H9 (cell line): ENCODE measurements at places on chromosomes 3 and 15. TPM values are rescaled to one million over a fixed set of nuclear protein-coding genes. Genes with fewer than 3 reads are reported as not detected.

GRCh38 chr15:74988007-74988800 is 7.2 kb upstream of the SCAMP5 start:
- peak; percentile 73 for DNase-seq

CIDEC gene
- not detected in 2 replicates for total RNA-seq

- DNase-seq, result no peak
These were observed 24.6 kb downstream of the AQR start for GRCh38 chr15:34944936-34945335.

KCNAB1 gene
- total RNA-seq, result 3.7 and 5.2 TPM in 2 replicates

DNA sequence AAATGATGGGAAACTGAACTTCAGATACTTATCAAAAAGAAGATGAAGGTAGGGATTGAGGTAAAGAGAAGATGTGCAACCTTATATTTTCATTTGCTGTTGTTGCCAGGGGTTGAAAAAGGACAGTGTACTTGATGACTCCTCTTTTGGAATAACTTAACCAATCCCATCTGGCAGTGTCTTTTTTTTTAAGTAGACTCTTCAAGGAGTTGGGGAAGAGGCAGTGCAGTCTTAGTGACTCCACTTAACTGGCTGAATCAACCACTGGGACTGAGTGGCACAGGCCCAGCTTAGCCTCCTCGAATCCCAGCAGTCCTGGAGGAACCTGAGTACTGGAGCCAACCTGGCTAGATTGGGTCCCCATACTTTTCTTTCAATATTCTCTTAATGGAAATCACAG is 27.3 kb upstream of the FILIP1L start:
- no peak for DNase-seq

DNA sequence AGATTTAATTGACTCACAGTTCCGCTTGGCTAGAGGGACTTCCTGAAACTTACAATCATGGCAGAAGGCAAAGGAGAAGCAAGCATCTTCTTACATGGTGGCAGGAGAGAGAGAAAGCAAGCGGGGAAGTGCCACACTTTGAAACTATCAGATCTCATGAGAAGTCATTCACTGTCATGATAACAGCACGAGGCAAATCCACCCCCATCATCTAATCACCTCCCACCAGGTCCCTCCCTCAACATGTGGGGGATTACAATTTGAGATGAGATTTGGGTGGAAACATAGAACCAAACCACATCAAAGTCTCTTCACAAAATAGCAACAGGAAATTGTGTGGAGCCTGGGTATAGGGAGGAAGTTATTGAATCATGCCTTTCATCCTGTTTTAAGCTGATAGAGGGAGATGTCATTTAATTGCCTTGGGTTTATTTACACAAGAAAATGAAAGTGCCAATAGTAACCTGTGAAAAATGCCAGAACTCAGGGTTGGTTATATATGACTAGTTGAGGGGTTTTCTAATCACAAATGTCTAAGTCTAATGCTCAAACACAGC is 624.8 kb upstream of the LMCD1 start:
- DNase-seq, result no peak

DNA sequence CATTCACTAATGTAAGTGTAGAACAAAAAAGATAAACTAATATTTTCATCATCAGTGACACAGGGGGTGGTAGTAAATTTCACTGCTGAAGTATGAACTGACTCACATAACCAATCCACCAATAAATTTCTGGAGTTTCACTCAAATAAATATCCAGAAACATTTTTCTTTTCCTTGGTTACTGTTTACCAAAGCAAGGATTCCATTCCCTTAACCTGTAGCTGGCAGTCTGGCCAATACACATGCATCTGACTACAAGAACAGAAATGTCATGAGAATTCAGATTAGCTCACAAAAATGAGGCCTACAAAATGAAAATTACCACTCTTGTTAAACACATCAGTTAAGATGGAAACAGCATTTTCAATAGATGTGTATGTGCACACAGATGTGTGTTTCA is 80.3 kb downstream of the STAG1 start:
- no peak for DNase-seq

GRCh38 chr15:75454471-75455378 is 3.2 kb upstream of the SIN3A start:
- DNase-seq, result peak; percentile 65

SAMD7 gene
- total RNA-seq, result not detected in 2 replicates

SMC4 gene
- 120 and 130 TPM in 2 replicates for total RNA-seq

NTRK3 gene
- total RNA-seq, result 2.4 and 2.5 TPM in 2 replicates

- DNase-seq, result no peak
These were observed 146.5 kb downstream of the LRRK1 start for GRCh38 chr15:101065570-101066221.

- DNase-seq, result no peak
These were observed 65.4 kb downstream of the GBE1 start for GRCh38 chr3:81696090-81696489.

GRCh38 chr3:179613807-179614206 is 9.2 kb downstream of the NDUFB5 start:
- no peak for DNase-seq

- no peak for DNase-seq
These were observed 66.0 kb downstream of the TRIM69 start for GRCh38 chr15:44802336-44802735.

- no peak for DNase-seq
These were observed 29.8 kb upstream of the FAM98B start for GRCh38 chr15:38424101-38424552.

SPSB4 gene
- 6.0 and 6.2 TPM in 2 replicates for total RNA-seq

WDR76 gene
- total RNA-seq, result 29.6 and 31.1 TPM in 2 replicates

DNA sequence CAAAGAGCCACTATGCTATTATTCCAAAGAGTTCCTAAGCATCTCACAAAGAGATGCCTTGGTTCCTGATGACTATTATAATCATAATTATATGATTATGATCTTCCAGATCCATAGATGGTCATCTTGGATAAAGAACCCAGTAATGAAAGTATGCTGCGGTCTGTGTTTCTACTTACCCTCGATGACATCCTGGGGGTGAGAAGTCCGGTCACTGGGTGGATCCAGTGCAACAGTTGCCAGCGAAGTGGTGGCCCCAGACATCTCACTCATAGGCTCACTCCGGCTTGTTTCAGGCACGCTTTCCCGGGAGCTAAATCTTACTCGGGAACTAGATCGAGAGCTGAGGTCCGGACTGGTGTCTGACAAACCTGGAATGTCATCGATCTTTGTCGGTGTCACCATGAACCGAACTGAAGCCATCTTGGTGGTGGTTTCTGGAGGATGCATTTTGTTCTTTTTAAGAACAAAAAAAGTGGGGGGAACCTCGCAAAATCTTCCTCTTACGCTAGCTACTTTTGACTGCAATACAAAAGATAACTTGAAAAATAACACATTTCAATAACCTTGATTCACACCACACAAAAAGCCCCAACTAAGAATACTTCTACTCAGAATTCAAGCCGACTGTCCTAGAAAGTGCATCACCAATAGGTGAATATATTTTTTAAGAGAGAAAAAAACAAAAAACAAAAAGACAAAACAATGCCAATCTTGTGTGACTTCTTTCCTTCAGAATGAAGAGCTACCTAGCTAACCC is 1.2 kb downstream of the SLC12A6 start:
- no peak for DNase-seq

DNA sequence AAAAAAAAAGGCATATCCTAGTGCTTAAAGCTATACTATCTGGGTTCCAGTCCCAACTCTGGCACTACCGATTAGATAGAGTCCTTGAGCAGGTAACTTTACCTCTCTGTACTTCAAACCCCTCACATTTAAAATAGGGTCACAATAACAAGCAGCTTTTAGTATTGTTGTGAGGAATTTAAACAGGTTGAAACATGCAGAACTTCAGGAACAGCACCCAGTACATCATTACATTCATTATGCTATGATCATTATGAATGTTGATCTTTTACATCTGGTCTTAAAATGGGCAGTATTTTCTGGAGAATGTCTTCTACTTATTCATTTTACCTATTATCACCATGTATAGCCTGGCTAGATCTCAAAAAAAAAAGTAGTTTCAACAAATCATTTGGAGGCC is 176.1 kb upstream of the CCDC54 start:
- DNase-seq, result no peak

GRCh38 chr15:48765022-48765421 is 45.8 kb downstream of the CEP152 start:
- no peak for DNase-seq

DNA sequence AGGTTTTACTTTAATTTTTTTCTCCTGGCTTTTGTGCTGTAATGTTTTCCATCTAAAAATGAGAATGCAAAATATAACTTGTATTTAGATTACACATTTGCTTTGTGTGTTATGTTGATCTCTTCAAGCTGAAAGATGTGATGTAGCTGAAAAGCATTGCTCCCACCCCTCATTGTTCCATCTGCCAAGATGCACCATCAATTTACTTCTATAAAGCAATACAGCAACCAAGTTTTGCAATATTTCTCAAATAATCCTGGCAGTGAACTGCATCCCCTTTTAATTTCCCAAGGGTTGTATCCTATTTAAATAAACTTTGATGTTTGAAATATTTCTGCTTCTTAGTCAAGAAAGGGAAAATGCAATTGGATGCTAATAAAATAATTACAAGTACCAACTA is 52.6 kb upstream of the DUT start:
- DNase-seq, result no peak

GRCh38 chr15:68676926-68677325 is 98.1 kb downstream of the CORO2B start:
- no peak for DNase-seq

DNA sequence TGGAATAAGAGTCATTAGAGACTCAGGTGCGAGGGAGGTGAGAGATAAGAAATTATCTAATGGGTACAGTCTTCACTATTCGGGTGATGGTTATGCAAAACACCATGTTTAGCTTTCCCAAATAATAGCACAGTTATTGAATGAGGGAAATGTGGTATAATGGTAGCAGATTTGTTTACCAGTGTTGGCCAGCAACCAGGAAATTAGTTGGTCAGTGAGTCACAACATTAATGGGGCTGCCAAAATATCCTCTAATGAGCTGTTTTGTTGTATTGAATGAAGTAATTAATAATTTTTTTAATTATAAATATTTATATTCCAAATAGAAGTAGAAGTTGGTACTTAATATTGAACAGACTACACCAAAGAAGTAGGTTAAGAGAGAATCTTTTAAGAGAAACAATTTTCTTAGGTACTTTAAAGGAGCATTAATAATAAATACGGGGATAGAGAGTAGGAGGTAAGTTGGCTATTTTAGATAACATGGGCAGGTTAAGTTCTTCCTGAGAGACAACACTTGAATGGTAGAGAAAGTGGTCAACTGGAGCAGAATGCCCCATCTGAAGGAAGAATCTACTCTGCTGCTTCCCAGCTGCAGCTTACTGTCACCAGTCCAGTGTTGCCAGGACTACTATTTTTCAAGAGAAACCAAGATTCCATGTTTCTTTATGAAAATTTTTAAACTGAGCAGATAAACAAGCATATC is 218.8 kb downstream of the UBE2E2 start:
- DNase-seq, result no peak

DNA sequence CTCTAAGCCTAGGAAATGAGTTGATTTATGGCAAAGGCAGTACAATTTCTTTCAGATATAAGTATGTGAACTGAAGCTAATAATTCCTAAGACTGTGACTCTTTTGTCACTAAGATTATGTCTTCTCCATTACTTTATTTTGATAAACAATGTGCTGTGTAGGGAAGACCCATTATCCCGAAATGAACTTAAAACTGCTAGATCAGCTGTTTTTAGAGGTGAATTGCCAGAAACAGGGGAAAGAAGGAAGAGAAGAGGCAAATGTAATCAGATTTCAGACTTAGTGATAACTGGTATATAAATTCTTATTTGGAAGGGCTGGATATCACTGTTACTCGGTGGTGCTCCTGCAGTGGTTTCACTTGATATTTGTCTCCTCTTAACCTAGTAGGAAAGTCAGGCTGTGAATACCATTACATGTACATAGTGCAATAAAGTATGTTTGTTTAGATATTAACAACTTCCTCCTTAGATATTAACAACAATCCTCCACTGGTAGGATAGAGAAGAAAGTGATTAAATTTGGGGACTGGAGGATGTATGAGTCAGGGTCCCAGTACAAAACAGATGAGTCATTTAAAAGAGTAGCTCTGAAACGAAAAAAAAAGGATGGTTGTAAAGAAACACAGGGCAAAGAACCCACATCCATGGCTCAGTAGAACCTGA is 338.5 kb upstream of the KCNH8 start:
- DNase-seq, result no peak

SLC28A2 gene
- not detected in 2 replicates for total RNA-seq

C15orf62 gene
- 0.44 and 0.70 TPM in 2 replicates for total RNA-seq

- DNase-seq, result no peak
These were observed 171.7 kb downstream of the PGPEP1L start for GRCh38 chr15:98835876-98836275.

DNA sequence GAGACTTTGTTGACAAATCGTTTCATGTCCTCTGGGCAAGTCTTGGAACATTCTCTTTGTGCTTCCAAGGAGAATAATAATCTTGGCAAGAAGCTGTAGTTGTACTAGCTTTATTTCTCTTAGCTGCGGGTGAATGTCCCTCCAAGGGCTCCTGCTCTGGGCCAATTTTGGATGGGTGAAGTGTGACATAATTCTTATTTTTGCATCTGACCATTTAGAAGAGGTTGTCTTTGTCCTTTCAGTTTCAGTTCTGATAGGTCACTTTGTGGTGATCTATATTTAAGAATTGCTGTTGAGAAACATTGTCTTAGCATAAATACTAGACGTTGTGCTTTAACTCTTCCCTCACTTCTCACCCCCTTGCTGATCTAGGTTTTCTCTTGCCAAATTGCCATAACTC is 164.8 kb upstream of the RORA start:
- no peak for DNase-seq

DNA sequence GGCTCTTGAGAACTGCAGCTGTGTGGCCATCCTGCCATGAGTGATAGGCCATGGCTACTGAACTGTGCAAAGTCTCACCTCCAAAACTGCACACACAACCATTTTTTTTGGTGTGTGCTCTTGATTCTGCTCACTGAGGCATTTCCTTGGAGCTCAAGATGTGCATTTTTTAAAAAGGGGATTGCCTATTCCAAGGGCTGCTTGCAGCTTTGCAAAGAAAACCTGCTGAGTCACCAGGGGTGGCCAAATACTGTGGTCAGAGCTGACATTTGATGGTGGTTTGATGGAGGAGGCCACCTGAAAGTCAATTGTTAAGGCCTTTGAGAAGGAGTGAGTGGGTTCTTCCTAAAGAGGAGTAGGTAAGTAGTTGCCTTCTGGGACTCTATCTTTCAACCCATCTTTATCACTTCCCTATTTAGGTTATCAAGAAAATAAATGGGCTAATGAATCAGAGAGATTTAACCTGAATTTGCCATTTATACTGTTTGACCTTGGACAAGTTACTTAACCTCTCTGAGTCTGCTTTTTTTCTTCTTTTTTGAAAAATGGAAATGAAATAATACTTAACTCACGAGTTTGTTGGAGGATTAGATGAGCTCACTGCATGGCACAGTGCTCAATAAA is 87.9 kb downstream of the CHST2 start:
- DNase-seq, result no peak

GALNT15 gene
- total RNA-seq, result 0.04 TPM in 1 of 2 replicates, not detected in the other

DNA sequence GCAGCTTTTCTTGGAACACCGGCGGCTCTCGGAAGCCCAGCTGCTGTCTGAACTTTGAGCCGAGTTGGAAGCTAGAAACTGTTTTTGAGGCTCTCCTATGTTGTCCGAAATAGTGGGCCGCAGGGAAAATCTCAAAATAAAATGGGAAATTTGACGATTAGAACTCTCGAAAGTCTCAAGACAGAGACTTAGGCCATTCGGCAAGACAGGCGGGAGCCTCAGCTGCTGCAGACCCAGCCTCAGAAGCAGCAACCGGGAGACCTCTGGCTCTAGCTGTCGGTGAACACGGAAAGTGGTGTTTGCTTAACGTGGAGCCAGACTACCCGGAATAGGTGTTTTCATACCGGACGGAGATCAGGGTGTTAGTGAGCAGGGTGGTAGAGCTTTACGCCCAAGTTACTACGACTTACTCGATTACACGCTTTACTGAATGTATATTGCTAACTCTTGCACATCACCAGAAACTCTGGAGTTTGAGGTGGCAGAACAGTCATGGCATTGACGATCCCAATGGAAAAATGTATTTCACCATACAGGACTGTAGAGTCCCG is 357 bp upstream of the MAN2C1 start:
- DNase-seq, result no peak
